ENCODE measurements at places on chromosomes 6 and 20. TPM values are rescaled to one million over a fixed set of nuclear protein-coding genes. Genes with fewer than 3 reads are reported as not detected.

DNA sequence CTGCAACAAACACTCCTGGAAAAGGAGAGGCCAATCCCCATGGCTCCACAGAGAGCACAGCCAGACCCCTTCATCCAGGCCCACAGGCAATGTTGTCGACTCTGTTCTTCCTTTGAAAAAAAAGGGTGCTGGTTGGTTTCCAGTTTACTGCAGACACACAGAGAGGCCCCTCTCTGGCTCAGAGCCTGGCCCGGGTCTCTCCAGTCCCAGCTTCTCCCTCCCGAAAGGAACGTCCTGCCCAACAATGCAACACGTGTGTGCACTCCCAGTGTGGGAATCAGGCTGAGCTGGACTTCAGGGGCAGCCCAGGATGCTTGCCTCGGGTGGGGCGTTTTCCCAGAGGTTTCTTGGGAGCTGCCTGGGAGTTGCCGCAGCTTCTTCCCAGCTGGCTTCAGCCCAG lies 4.5 kb upstream of the NKAIN4 start:
- no peaks in the 10 kb centered on the region for H3K36me3 ChIP-seq
- peaks cover 5% of the 10 kb centered on the region for H3K4me1 ChIP-seq
- H3K4me3 ChIP-seq: no peak overlapping the region
- peaks cover 22% of the 10 kb centered on the region for H3K27me3 ChIP-seq
- H3K27ac ChIP-seq: no peak overlapping the region

DNA sequence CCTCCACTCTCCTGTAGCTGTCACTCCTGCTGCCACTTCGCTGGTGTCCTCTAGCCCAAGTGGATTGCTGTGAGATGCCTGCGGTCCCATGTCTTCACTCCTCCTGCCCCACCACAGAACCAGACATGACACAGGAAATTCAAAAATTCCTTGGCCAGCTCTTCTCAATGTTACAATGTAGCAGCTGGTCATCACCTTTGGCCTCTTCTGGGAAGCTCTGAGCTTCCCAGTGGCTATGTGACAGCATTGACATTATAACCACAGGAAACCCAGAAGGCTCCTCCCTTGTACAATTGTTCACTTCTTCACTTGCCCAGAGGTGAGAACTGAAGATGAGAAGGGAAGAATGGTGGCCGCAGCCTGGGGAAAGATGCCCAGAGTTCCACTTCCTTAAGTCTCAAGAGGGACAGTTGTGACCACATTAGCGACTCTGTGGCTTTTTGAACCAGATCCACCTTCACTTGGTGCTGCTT lies 76.1 kb upstream of the NAA20 start:
- no peak for DNase-seq
- H3K27ac ChIP-seq: no peak overlapping the region
- peaks cover 9% of the 10 kb centered on the region for H3K4me1 ChIP-seq
- H3K27me3 ChIP-seq: no peaks in the 10 kb centered on the region

DNA sequence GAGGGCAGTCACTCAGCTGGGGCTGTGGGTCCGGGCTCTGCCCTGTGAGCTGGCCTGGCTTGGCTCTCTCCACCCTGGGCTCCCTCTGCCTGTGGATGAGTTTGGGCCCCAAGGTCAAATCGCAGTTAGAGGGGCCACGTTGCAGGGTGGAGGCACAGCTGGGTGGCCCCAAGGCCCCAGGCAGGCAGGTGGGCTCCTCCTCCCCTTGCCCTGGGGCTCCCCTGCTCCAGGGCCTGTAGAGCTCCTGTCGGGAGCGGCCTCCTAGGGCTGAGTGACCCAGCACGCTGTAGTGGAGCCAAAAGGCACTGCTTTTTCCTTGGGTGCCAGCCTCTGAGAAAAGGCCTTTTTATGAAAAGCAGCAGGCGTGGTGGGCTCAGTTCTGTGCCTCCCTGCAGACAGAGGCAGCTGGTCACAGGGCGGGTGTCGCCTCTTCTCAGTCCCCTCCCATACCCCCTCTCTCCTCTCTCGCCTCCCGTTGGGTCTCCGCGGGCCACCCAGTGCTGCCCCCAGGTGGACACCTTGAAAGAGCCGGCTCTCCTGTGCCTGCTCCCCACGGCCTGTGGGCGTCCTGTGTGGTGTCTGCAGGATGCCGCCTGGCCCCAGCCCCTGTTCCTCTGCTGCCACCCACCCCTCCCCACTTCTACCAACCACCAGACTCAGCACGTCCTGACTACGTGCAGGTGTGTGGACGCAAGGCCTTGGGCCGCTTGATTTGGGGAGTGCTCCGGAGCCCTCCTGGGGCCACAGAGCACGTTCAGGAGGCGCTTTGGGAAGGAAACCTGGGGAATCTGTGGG lies 13.2 kb downstream of the SS18L1 start:
- H3K36me3 ChIP-seq: peaks cover 39% of the 10 kb centered on the region
- no peaks in the 10 kb centered on the region for H3K27me3 ChIP-seq

- DNase-seq: no peak
- no peaks in the 10 kb centered on the region for H3K4me1 ChIP-seq
- no peak overlapping the region for H3K27ac ChIP-seq
Observed at GRCh38 chr6:2725999-2726567, 24.6 kb downstream of the MYLK4 start.

GRCh38 chr6:75220357-75220756 lies 14.5 kb upstream of the COL12A1 start:
- DNase-seq: no peak
- no peaks in the 10 kb centered on the region for H3K36me3 ChIP-seq
- no peak overlapping the region for H3K4me3 ChIP-seq
- H3K4me1 ChIP-seq: no peaks in the 10 kb centered on the region

- no peak for DNase-seq
- no peaks in the 10 kb centered on the region for H3K27me3 ChIP-seq
- H3K4me1 ChIP-seq: no peaks in the 10 kb centered on the region
- no peak overlapping the region for H3K4me3 ChIP-seq
- no peaks in the 10 kb centered on the region for H3K36me3 ChIP-seq
- H3K27ac ChIP-seq: no peak overlapping the region
Observed at GRCh38 chr6:82750556-82750955, 315.1 kb downstream of the UBE3D start.

GRCh38 chr6:134373993-134374392 lies 56.1 kb upstream of the SGK1 start:
- H3K27ac ChIP-seq: no peak overlapping the region
- no peaks in the 10 kb centered on the region for H3K36me3 ChIP-seq
- no peaks in the 10 kb centered on the region for H3K27me3 ChIP-seq
- no peak for DNase-seq

GRCh38 chr6:105986998-105987397 lies 99.1 kb upstream of the PRDM1 start:
- no peak overlapping the region for H3K4me3 ChIP-seq
- peaks cover 33% of the 10 kb centered on the region for H3K27me3 ChIP-seq
- H3K27ac ChIP-seq: no peak overlapping the region
- DNase-seq: no peak
- H3K4me1 ChIP-seq: peaks cover 22% of the 10 kb centered on the region
- H3K36me3 ChIP-seq: no peaks in the 10 kb centered on the region

DNA sequence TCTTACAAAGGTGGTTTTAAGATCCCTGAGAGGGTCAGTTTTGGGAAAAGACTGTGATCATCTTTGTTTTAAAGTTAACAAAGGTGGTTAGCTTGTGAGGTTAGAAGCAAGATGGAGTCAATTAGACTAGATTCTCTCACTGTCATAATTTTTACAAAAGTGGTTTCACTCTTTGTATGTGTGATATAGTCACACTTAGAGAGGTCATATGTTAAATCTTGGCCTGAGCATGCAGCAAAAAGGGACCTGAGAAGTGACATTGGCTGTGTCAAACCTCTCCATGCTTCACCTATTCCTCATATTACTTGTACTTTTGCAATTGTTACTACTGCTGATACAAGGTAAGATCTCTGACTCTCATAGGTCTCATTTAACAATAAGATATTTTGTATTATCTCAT lies 368.0 kb downstream of the TBC1D32 start:
- DNase-seq: no peak
- H3K27ac ChIP-seq: no peak overlapping the region
- no peak overlapping the region for H3K4me3 ChIP-seq
- H3K4me1 ChIP-seq: no peaks in the 10 kb centered on the region
- no peaks in the 10 kb centered on the region for H3K27me3 ChIP-seq

GRCh38 chr20:63496596-63497120 lies 2.2 kb downstream of the EEF1A2 start:
- peaks cover 33% of the 10 kb centered on the region for H3K4me1 ChIP-seq
- no peak for DNase-seq
- H3K27me3 ChIP-seq: peaks cover 26% of the 10 kb centered on the region

- H3K27me3 ChIP-seq: no peaks in the 10 kb centered on the region
- DNase-seq: no peak
- H3K27ac ChIP-seq: no peak overlapping the region
Observed at GRCh38 chr6:127069659-127070279, 48.7 kb upstream of the RSPO3 start.

GRCh38 chr6:169864148-169865020 lies 113.0 kb downstream of the ERMARD start:
- H3K4me1 ChIP-seq: peaks cover 59% of the 10 kb centered on the region
- no peak overlapping the region for H3K27ac ChIP-seq
- no peak for DNase-seq
- no peaks in the 10 kb centered on the region for H3K27me3 ChIP-seq
- no peak overlapping the region for H3K4me3 ChIP-seq
- H3K36me3 ChIP-seq: no peaks in the 10 kb centered on the region

DNA sequence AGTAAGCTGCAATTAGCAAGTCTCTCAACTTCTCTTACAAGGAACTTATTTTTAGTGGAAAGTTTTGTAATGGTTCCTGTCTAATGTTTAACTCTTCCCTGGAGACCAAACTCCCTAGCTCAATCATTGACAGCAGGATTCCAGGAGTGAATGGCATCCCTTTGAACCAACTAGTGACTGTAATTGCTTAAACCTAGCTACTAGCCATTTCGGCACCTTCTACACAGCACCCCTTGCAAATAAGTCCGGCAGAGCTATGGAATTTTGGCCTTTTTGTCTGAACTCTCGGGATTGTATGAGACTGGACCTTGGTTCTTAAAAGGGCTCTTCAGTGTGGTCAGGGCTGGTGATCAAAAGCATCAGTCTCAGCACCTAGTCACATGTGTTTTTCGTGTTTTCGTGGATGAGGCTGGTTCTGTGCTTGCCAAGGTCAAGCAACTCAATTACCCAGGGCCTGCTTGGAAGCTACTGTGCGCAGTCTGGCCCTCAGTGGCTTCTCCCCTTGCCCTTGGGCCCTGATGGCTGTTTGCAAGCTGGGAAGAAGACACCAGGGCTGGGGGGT lies 135.3 kb upstream of the NEDD9 start:
- H3K27ac ChIP-seq: no peak overlapping the region
- peaks cover 8% of the 10 kb centered on the region for H3K36me3 ChIP-seq
- DNase-seq: no peak
- no peak overlapping the region for H3K4me3 ChIP-seq

DNA sequence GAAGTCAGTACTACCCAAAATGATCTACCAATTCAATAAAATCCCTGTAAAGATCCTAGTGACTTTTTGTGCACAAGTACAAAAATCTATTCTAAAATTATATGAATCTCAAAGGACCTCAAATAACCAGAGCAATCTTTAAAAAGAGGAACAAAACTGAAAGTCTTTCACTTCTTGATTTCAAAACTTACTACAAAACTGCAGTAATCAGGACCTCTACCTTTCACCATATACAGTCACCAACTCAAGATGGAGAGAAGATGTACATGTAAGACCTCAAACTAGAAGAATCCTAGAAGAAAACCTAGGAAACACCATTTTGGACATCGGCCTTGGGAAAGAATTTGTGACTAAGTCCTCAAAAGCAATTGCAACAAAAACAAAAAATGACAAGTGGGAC lies 109.5 kb upstream of the CD93 start:
- H3K4me1 ChIP-seq: no peaks in the 10 kb centered on the region
- no peak for DNase-seq
- no peaks in the 10 kb centered on the region for H3K36me3 ChIP-seq

- no peak overlapping the region for H3K27ac ChIP-seq
- H3K36me3 ChIP-seq: no peaks in the 10 kb centered on the region
- H3K27me3 ChIP-seq: no peaks in the 10 kb centered on the region
- H3K4me1 ChIP-seq: no peaks in the 10 kb centered on the region
Observed at GRCh38 chr20:16462711-16463110, 110.5 kb downstream of the KIF16B start.

GRCh38 chr6:167826896-167827582 lies at the start of gene AFDN:
TSS of gene AFDN (plus strand) at chr6:167826911. CDS start at chr6:167827133, 222 bp downstream.
- no peak within 1 kb of the TSS for H3K27ac ChIP-seq
- peaks cover 30% of the 10 kb centered on the region for H3K27me3 ChIP-seq
- peak within 1 kb of the TSS; percentile 80 for H3K4me3 ChIP-seq
- no peaks in the 10 kb centered on the region for H3K36me3 ChIP-seq
- H3K4me1 ChIP-seq: peaks cover 21% of the 10 kb centered on the region
- DNase-seq: no peak

DNA sequence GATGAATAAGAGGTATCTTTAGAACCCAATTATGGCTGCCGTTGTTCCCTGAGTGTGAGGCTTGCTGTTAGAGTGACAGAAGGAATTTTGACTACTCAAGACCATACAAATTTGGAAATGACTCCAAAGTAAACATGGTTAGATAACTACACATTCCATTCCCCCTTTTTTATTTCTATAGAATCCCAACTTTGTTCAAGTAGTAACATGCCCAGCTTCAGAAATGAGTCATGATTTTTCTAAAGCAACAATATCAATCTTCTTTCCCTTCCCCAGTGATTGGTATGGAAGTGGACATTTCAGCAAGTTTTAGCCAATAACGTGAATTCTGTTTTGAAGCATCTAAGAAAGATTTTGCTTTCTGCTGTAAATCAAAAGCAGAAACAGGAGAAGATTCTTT lies 37.8 kb downstream of the HCRTR2 start:
- no peaks in the 10 kb centered on the region for H3K36me3 ChIP-seq
- no peaks in the 10 kb centered on the region for H3K4me1 ChIP-seq
- no peak overlapping the region for H3K4me3 ChIP-seq
- H3K27me3 ChIP-seq: no peaks in the 10 kb centered on the region
- no peak overlapping the region for H3K27ac ChIP-seq
- no peak for DNase-seq

DNA sequence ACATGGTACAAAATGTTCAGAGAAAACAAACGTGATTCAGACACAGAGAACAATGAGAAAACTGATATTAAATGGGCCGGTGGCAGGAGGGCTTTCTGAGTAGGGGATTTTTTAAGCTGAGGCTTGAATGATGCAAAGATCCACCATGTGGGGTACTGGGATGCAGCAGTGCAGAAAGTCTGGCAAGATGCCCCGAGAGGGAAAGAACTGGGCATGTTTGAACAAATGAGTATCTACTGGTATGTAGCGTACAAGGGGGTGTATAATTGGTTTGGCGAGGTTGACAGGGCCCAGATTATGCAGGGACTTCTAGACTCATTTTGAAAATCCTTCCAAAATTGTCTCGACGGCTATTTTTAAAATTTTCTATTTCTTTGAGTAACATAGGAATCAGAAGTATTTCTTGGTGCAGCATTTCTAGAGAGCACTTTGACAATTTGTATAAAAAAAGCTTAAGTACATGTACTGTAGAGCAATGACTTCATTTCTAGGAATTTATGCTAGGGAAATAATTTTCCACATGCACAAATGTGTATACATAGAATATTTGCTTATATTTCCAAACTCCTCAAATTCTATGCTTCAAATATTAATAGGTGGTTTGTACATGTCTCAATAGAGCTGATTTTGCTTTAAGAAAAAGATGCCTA lies 119.6 kb upstream of the DOK5 start:
- DNase-seq: no peak
- H3K36me3 ChIP-seq: no peaks in the 10 kb centered on the region
- H3K4me3 ChIP-seq: no peak overlapping the region
- H3K4me1 ChIP-seq: no peaks in the 10 kb centered on the region
- peaks cover 9% of the 10 kb centered on the region for H3K27me3 ChIP-seq
- H3K27ac ChIP-seq: no peak overlapping the region

GRCh38 chr20:21739161-21739560 lies 33.7 kb downstream of the PAX1 start:
- no peak overlapping the region for H3K4me3 ChIP-seq
- no peaks in the 10 kb centered on the region for H3K36me3 ChIP-seq
- H3K4me1 ChIP-seq: no peaks in the 10 kb centered on the region

The LRRC73 gene
- total RNA-seq: 0.52 TPM

The CDSN gene
- not detected for total RNA-seq

The MRPL18 gene
- 9.8 TPM for total RNA-seq

The DLL1 gene
- total RNA-seq: 7.2 TPM

The OR2B6 gene
- not detected for total RNA-seq
